Stomach (tissue), 19 donors: ENCODE measurements at places on chromosomes 3 and 15. TPM values are rescaled to one million over a fixed set of nuclear protein-coding genes. Genes with fewer than 3 reads are reported as not detected.

- H3K27me3 ChIP-seq: no peaks in the 10 kb centered on the region
- no peak overlapping the region for H3K4me3 ChIP-seq
- no peaks in the 10 kb centered on the region for H3K36me3 ChIP-seq
- H3K27ac ChIP-seq: no peak overlapping the region
- no peaks in the 10 kb centered on the region for H3K4me1 ChIP-seq
- DNase-seq: no peak
These were observed 125.0 kb upstream of the TRIM42 start for GRCh38 chr3:140552898-140553297.

GRCh38 chr3:134929976-134930375 lies 134.9 kb downstream of the EPHB1 start:
- no peaks in the 10 kb centered on the region for H3K27me3 ChIP-seq
- no peak overlapping the region for H3K4me3 ChIP-seq
- DNase-seq: no peak
- no peak overlapping the region for H3K27ac ChIP-seq

GRCh38 chr15:61880084-61880483 lies 180.2 kb downstream of the VPS13C start:
- peak; percentile 10 for DNase-seq
- no peaks in the 10 kb centered on the region for H3K4me1 ChIP-seq
- H3K4me3 ChIP-seq: no peak overlapping the region

DNA sequence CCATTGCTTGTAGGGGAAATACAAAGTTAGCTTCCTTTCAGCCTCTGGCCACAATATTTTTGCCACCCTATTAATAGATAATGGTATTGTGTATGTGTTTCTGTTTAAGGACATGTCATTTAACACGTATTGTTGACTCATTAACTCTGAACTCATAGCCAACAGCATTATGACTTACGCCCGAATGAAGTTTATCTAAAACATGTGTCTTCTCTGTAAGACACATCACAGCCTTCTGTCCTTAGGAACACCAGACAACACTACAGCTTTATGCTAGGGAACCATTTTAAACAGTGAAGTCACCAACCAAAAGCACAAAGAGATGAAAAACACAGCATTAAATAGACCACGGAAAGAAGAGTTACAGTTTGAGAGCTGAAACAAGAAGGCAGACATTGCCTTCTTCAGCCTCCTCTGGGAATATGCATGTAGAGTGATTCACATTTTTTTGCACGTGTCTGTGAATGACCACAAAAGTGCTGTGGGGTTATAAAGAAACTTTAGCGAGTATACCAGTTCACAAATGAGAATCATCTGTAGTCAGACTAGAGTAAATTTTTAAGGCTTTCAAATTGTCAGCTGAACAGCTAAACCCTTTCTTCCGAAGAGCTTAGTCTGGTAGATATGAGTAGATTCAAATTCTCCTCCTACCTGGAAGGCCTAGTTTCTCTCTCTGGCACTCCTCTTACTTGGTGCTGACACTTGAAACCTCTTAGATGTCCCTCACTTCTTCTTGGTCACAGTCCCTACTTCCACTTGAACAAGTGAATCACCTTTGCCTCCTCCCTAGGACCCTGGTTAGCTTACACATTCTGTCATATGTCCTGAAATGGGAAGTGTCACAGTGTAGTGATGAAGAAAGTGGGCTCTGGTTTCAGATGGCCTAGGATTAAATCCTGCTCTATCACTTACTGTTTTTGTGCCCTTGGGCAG lies 32.2 kb downstream of the MCTP2 start:
- no peak overlapping the region for H3K27ac ChIP-seq
- H3K36me3 ChIP-seq: no peaks in the 10 kb centered on the region
- no peaks in the 10 kb centered on the region for H3K27me3 ChIP-seq
- H3K4me1 ChIP-seq: no peaks in the 10 kb centered on the region
- no peak overlapping the region for H3K4me3 ChIP-seq

GRCh38 chr3:24229468-24230221 lies 265.0 kb downstream of the THRB start:
- no peak for DNase-seq
- H3K36me3 ChIP-seq: no peaks in the 10 kb centered on the region
- no peak overlapping the region for H3K4me3 ChIP-seq
- no peaks in the 10 kb centered on the region for H3K27me3 ChIP-seq
- no peak overlapping the region for H3K27ac ChIP-seq

GRCh38 chr3:160546727-160547126 lies 18.6 kb downstream of the KPNA4 start:
- no peaks in the 10 kb centered on the region for H3K27me3 ChIP-seq
- H3K27ac ChIP-seq: no peak overlapping the region
- DNase-seq: no peak

- DNase-seq: no peak
- H3K27ac ChIP-seq: no peak overlapping the region
- no peaks in the 10 kb centered on the region for H3K4me1 ChIP-seq
- H3K36me3 ChIP-seq: no peaks in the 10 kb centered on the region
- H3K4me3 ChIP-seq: no peak overlapping the region
- no peaks in the 10 kb centered on the region for H3K27me3 ChIP-seq
These were observed 16.4 kb downstream of the CHRNA3 start for GRCh38 chr15:78604420-78604819.

GRCh38 chr3:170454509-170454908 lies 35.8 kb downstream of the CLDN11 start:
- no peak for DNase-seq
- H3K27me3 ChIP-seq: no peaks in the 10 kb centered on the region
- H3K4me1 ChIP-seq: no peaks in the 10 kb centered on the region
- no peak overlapping the region for H3K4me3 ChIP-seq
- H3K27ac ChIP-seq: no peak overlapping the region

DNA sequence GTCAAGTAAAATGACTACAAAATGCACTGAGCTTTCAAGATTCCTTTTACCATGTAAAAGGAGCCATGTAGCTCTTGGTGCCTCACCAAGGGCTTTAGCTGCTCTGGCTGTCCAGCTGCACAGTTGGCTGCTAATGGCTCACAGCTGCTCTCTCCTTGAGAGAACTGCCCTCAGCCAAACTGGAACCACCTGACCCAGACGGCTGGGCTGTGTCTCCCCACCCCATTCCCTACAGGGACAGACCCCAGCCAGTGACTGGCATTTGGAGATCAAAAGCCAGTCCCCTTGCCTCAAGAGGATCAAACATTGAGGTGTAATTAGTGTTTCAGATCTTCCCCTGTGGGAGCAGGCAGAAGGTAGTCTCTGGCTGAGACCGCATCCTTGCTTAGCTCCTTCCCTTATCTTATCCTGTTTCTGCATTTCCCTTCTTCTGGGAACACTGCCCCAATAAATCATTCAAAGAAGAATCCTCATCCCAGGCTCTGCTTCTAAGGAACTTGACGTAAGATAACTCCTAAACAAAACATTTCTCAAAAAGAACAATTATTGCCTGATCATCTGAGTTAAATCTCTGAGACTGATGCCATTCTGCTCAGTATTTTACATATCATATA lies 28.6 kb upstream of the UBE2E2 start:
- no peak overlapping the region for H3K4me3 ChIP-seq
- peak; percentile 17 for DNase-seq
- no peaks in the 10 kb centered on the region for H3K36me3 ChIP-seq

GRCh38 chr3:124336067-124336656 lies 344.2 kb upstream of the ROPN1 start:
- H3K36me3 ChIP-seq: no peaks in the 10 kb centered on the region
- H3K4me1 ChIP-seq: no peaks in the 10 kb centered on the region

DNA sequence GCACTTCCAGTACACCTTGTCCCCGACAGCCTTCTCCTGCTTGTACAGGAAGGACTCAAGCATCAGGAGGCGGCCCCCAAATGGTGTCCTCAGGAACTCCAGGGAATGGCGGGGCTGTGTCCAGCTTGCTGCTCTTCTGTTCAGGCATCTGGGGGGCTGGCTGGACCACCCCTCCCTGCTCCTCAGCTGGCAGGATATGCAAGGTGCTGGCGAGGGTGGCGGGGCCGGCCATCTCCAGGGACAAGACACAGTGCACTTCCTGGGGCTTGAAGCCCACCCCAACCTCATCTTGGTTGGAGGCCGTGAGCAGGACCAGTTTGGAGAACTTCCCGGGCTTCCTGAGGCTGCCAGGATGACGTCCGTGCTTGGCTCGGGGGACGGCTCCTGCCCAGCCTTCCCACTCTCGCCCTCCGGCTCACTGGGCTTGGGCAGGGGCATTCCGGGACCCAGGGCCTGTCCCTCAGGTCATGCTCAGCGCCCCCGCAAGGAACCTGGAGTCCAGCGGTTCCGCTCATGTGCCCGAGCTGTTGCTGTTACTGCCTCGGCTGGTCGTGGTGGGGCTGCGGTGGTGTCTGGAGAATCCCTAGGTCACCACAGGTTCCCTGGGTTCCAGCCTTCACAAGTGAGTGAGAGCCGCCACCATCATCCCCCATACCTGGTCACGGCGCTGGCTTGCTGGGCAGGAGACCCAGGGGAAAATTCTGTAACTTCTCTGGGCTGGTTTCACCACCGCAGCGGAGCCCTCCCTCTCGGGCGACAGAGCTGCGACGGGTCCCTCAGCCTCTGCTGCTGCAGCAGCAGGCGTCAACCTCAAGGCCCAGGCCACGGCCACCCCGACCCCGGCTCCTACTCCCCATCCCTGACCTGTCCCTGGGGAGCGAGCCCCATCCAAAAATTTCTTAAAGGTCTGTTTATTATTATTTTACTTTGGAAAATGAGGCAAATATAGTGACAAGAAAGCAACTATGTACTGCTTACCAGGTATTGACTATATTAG lies 82.8 kb upstream of the FXR1 start:
- H3K27me3 ChIP-seq: no peaks in the 10 kb centered on the region
- no peaks in the 10 kb centered on the region for H3K36me3 ChIP-seq
- no peak overlapping the region for H3K4me3 ChIP-seq
- DNase-seq: no peak

SLC6A11 gene
- total RNA-seq: 0.18 TPM

RLBP1 gene
- total RNA-seq: not detected

MTFMT gene
- 24.4 TPM for total RNA-seq

BNC1 gene
- total RNA-seq: not detected

TIMP4 gene
- total RNA-seq: 3.6 TPM

IMPG2 gene
- total RNA-seq: 0.73 TPM

KIF7 gene
- 13.9 TPM for total RNA-seq

ITIH1 gene
- total RNA-seq: not detected

DAZL gene
- total RNA-seq: not detected

GPD1L gene
- 33.8 TPM for total RNA-seq

TRIM42 gene
- not detected for total RNA-seq
